ENCODE measurements at places on chromosomes 4 and X. TPM values are rescaled to one million over a fixed set of nuclear protein-coding genes. Genes with fewer than 3 reads are reported as not detected.

MAGEB17 gene
- not detected for total RNA-seq

TIMM8A gene
- 8.8 TPM for total RNA-seq

DNA sequence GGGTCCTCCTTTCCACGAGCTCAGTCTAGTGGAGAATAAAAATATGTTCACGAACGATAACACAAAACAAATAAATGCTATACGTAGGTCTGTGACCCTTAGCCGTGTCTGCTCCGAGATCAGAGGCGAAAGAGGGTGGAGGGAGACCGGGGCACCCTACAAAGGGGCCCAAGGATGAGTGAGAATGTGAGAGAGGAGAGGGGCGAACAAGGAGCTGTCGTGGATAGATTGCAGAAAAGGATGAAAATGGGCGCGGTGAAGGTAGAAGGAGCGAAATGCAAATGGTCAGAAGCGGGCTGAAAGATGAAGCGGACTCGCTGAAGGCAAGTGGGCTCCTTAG is 6.2 kb upstream of the ZBTB33 start:
- no peak for DNase-seq

DNA sequence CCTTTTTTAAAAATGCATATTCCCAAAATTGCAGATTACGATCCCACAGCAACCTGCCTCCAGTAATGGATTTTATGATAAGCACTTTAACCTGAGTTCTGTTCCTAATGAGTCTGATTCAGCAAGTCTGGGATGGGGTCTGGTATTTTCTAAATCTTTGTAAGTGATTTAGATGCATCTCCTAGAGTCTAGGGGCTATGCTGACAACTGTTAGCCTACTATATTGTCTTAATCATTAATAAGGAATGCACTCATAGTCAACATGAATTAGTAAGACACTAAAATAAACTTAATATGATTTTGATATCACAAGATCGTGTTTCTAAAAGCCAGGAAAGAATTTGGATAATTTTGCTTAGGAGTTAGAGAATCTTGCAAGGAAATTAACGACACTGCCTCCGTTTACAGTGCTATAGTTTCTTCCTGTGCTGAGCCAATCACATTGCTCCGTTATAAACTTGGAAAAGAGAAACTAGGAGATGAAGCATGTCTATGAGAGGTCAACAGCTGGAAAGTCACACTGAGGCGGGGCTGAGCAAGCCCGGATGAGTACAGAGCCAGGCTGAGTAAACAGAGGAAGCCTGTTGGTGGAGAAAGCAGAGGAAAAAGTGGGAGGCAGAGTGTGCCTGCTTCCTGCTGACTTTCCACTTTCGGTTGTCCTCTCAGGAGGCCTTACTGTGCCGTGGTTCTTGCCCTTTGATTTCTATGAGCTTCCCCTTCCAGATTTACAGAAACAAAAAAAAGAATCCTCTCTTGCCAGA is 5.4 kb downstream of the SCARB2 start:
- peak; percentile 88 for DNase-seq

GRCh38 chr4:7900334-7900909 is 39.2 kb downstream of the AFAP1 start:
- peak; percentile 41 for DNase-seq
